Hematopoietic multipotent progenitor cell treated with erythropoietin and hydrocortisone succinate and interleukin-3 and kit ligand, for 6 days (in vitro differentiated cells): ENCODE measurements at places on chromosomes 4 and X.

GRCh38 chrX:72258174-72258573 is 18.9 kb downstream of the RPS4X start:
- no peak for DNase-seq

DNA sequence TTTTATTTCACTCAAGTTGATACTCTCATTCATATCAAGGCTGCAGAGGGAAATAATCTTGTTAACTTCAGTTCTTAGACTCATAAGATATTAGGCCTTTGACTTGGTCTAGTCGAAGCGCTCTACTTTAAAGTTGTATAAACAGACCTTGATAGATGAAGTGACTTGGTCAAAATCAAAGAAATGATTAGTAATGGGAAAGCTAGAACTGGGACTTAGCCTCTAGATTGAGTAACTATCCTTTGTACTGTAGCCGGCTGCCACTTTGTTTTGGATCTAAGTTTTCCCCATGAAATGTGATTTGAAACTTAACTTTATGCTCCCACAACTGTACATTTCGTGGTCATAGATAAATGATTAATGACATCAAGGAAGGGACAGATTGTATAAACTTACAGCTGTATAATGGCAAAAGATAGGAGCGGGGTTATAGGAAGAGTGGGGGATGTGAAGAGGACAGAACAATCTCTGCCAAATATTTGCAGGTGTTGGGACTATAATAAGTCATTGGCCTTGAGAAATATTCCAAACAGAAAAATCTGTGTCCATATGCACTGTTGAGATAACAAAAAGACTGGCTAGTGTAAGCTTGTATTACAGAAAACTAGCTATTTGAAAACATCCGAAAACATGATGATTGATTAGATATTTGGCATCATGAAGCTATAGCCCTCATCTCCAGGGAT is 17.2 kb downstream of the MID2 start:
- no peak for DNase-seq

DNA sequence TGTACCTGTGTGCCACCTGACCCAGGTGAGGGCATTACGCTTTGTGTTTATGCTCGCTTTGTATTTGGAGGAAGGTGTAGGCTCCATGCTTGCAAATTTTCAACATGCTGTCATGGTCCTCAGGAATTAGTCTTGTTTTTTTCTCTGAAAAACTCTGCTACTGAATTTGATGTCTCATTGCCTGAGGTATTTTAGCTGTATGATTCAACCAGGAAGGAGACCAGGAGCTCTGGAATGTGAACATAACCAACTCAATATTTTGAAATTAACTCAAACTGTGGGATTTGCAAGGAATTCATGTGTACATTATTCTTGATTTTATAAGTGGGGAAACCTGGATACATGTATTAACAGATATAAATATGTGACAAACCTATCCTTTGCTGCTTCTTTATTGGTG is 134.1 kb downstream of the SLC4A4 start:
- no peak for DNase-seq

- DNase-seq = no peak
Observed at GRCh38 chrX:114675365-114675764, 91.5 kb downstream of the HTR2C start.

- peak; percentile 45 for DNase-seq
Observed at GRCh38 chr4:90027565-90027964, 99.6 kb upstream of the CCSER1 start.

- peak; percentile 50 for DNase-seq
Observed at GRCh38 chr4:1883583-1883982, 12.4 kb downstream of the NSD2 start.

- peak; percentile 35 for DNase-seq
Observed at GRCh38 chrX:154401918-154402621, 3.9 kb downstream of the RPL10 start.

- no peak for DNase-seq
Observed at GRCh38 chr4:123939621-123940020, 543.0 kb downstream of the SPRY1 start.

DNA sequence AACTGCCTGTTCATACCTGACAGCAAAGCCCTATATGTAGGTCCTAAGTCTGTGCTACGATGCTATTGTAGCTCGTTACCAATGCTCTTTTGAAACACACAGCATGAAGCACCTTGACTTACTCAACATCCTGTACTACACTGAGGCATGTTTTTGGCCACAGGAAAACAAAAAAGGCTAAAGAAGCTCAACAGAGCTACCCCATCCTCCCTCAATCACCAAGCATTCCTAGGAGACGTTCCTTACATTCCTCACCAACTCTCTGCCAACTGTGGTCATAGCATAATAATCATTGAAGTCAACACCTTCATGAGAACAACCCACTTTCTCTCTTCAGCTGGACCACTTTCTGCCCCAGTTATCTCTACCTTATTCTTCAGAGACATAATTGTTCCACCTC is 73.7 kb upstream of the SLC25A43 start:
- no peak for DNase-seq

- DNase-seq = peak; percentile 47
Observed at GRCh38 chrX:72123471-72124185, 8.1 kb downstream of the RTL5 start.

- peak; percentile 32 for DNase-seq
Observed at GRCh38 chrX:7147413-7147977, at the start of gene STS. Gene STS (plus strand): TSS chrX:7147712. CDS start chrX:7253200, 105,488 bp downstream.

GRCh38 chr4:139813881-139814280 is 148.3 kb downstream of the MGST2 start:
- no peak for DNase-seq

DNA sequence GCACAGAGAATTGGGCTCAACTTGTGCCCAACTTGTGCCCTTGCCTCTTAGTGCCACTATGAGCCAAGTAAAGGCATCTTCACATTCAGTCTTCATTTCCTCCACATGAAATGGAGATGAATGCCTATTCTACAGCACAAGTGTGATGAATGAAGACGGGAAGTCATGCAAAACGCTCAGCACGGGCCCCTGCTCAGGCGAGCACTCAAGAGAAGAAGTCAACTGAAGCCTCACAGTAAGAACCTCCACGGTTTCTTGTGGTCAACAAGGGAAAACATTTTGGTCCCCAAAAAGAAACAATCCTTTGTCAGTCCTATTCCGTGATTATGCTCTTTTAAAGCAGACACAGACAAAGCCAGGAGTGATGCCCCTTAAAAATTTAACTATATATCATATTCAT is 87.0 kb downstream of the IRF2 start:
- DNase-seq = no peak

DNA sequence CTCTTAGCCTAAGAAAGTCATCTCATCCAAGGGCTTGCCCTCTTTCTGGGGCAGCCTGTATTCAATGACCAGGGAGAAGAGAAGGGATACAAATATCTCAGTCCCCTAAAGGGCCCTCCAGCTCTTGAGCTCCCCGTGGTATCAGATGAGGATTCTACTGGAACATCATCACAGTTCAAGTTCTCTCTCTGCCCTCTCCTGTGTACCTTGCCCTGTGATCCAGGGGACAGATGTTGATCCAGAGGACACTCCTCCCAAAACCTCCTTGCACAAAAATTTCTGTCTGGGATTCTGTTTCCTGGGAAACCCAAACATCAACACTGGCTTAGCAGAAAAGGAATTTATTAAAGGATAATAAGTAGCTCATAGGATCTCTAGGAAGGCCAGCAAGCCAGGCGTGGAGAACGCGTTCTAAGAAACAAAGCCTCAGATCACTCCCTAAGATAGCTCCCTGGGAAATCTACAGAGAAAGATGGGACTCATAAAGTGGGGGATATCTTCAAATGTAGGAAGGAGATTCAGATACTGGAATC is 296.3 kb upstream of the KLF3 start:
- no peak for DNase-seq

DNA sequence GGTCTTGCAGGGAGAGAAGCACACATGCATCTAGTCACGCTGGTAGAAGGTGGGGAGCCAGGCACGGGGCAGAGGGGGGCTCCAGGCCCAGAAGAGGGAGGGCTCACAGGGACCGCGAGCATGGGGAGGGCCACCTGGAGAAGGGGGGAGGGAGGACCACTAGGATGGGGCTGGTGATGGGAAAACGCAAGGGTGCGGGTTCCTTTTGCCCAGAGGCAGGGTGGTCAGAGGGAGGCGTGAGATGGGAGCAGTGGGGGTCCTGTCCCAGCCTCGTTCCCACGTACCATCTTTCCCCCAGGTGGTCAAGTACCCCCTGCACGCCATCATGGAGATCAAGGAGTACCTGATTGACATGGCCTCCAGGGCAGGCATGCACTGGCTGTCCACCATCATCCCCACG is 30.7 kb downstream of the WFS1 start:
- no peak for DNase-seq

DNA sequence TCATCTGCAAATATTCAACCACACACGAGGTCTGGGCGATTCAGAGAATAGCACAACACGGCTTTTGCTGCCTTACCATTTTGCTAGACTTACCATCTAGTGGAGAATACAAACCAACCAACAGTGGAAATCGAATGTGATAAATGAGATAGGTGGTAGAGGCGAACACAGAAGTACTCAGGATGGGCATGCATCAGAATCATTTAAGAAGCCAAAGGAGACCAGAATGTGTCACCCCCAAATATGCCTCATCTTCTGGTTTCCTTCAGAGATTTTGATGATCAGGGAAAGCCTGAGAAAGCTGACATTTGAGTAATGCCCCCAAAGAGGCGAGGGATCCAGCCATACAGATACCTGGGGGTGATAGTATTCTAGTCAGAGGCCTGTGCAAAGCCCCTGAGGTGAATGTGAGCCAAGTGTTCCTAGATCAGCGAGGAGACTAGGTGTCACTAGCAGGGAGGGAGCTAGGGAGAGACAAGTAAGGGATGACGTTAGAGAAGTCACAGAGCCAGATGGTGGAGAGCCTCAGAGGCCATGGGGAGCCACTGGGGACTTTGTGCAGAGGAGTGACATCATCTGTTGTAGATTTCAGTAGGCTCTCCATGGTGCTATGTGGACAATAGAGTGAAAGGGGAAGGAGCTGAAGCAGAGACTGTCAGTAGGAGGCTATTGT is 1.7 kb downstream of the MTMR1 start:
- peak; percentile 19 for DNase-seq

- no peak for DNase-seq
Observed at GRCh38 chrX:148574237-148574973, 74.0 kb downstream of the AFF2 start.

GRCh38 chrX:2401590-2402360 is 99.0 kb downstream of the DHRSX start:
- no peak for DNase-seq

DNA sequence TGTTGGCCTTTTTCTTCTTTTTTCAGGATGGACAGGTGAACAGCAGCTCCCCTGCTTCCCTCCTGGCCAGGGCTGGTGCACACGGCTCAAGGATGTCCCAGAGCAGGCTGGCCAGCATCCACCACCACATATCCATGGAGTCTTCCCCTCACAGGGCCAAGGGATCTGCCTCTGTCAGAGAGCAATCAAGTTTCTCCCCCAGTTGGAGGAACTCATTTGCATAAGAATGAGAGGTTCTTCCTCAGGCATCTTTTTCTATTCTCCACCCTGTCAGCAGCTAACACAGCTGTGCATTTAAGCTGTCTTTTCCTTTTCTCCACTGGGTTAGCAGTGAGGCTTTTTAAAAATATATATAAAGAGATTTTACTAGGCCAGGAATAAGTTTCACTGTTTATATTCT is 143.8 kb downstream of the ANAPC10 start:
- no peak for DNase-seq

GRCh38 chrX:54994099-54994498 is at the start of gene PFKFB1:
Gene PFKFB1 (minus strand): TSS chrX:54994188. CDS start chrX:54994007, 181 bp downstream.
- no peak for DNase-seq

DNA sequence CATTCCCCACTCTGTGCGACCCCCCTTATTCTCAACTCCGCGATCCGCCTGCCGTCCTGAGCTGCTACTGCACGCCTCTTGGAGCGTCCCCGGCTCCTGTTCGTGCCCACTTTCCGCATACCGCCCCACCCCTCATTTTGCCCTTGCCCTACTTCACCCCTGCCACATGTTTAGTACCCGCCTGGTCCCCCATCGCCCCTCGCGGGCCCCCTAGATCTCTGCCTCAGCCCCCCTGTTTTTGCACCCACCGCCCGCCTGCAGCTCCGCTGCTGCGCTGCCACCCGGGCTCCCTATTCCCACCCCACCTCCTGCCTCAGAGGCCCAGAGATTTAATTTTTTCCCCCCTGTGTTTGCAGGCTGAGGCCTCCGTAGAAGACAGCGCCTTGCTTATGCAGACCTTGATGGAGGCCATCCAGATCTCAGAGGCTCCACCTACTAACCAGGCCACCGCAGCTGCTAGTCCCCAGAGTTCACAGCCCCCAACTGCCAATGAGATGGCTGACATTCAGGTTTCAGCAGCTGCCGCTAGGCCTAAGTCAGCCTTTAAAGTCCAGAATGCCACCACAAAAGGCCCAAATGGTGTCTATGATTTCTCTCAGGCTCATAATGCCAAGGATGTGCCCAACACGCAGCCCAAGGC is 1.4 kb downstream of the MAGED1 start:
- DNase-seq = peak; percentile 70

DNA sequence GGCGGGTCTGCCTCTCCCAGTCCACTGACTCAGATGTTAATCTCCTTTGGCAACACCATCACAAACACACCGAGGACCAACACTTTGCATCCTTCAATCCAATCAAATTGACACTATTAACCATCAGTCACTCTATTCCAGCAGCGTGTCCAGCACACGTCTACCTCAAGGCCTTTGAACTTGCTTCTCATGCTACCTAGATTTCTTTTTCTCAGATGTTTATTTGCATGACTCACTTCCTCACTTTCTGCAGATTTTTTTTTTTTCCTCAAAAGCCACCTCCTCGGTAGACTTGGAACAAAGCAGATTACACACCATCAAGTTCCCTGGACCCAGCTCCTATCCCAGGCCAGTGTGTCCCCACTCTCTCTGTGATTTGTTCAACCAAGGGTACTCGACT is 49.5 kb downstream of the SUPT20HL2 start:
- no peak for DNase-seq

- no peak for DNase-seq
Observed at GRCh38 chr4:46980851-46981250, 12.5 kb downstream of the GABRA4 start.

- peak; percentile 72 for DNase-seq
Observed at GRCh38 chr4:73068491-73069337, 802 bp downstream of the COX18 start.

DNA sequence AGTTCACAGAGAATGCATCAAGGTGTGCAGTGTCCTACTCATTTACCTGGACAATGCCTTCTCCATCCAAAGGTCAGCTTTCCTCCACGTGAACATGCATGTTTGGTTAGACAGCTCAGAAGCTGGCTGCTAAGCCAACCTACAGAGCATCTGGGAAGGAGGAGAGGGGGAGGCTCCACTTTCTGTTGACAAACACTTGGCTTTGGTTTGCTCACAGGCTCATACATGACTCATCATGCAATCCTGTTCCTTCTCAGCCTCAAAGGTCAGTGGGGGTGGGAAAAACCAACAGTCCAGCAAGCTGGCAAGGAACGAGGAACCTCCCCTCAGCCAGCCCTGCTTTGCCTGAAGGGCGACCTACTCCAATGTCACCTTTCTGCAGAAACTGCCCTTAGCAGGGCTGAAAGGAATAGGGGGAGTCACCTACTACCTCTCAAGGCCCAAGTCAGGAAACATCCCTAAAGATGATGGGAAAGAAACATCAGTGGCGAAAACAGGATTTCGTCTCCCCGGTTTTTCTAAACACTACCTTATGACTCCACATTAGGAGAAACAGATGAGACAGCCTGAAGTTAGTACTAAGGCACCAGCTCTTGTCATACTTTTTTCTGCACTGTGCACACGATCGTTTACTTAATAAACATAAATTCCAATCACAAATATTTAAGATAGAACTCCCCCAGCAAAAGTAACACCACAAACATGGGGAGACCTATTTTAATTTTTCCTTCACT is 37.9 kb downstream of the RELL1 start:
- no peak for DNase-seq
